Activated naive CD4-positive, alpha-beta T cell treated with anti-CD3 and anti-CD28 coated beads, Interleukin-2, amount 50 U/mL, for 16 hours (primary cell): ENCODE measurements at places on chromosomes 3 and 15.

DNA sequence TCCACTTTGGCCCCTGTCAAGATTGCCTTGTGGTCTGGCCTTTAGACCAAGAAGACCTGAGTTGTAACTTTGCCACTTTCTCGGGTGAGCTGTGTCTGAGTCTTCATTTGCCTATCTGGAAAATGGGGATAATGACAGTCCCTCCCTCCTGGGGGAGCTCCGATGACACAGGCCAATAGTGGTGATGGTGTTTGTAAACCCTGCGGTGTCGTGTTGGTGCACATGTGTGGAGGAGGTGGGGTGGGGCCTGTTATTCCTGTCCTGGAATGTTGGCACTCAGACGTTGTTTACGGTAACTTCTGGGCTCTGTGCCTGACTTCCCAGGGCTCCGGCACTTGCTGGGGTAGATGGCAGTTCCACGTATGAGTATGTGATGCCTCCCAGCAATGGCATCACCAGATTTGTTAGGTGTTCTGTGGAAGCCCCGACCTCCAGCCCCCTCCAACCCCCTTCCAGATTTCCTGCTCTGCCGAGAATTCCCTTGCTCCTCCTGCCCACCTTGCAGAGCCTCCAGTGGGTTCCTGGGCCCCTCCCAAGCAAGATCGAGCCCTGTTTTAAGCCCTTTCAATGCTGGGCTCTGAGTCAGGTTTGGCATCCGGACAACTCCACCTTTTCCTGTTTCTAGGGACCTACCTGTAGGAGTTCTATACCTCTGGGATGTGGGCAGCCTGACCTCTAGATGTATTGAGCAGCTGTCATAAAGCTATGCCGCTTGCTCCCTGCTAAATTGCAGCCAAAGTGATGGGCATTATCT lies 31.4 kb downstream of the HRH1 start:
- no peak for DNase-seq

- DNase-seq: no peak
These were observed 53.7 kb downstream of the CGGBP1 start for GRCh38 chr3:88005066-88005465.

DNA sequence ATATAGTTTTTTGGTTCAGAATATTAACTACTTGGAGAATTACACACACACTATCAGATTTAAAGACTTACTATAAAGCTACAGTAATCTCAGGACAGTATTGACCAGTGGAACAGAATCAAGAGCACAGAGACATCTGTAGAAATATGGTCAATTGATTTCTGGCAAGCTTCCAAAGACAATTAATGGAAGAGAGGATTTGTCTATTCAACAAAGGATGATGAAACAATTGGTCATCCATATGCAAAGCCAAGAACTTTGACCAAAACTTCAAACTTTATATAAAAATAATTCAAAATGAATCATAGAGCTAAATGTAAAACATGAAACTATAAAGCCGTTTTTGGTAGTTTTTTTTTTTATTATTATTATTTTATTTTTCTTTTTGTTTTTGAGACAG lies 29.8 kb upstream of the MB21D2 start:
- no peak for DNase-seq

DNA sequence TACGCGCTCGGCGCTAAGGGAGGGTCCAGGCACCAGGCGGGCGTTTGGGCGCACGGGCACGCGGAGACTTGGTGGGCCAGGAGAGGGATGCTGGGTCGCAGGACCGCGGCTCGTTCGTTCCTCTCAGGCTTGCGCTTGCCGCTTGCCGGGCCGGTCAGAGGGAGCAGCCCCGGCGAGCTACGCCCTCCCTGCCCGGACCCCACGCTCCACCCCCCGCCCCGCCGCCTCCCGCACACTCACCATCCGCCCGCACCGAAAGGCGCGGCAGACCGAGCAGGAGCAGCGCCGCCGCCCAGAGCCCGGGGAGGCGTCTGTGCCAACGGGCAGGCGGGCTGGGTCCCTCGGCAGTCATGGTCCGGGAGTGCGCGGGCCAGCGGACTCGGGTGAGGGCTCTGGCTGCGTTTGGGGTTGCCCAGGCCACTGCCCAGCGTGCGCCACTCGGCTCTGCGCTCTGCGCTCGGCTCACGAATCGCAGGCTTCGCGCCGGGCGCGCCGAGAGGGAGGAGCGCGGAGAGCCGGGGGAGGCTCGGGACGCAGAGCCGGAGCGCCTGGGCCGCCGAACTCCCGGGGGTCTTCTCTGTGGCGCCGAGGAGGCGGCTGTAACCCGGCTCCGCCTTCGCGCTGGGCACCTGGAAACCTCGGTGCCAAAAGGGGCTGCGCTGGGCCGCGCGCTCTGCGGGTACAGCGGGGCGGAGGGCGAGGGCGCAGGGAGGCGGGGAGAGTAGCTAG lies at the start of gene SUSD5:
TSS of gene SUSD5 (minus strand) at position 365 of the 729 bp plus-strand sequence. CDS start at position 352, 13 bp downstream.
- no peak for DNase-seq

GRCh38 chr3:133792171-133792763 lies 13.3 kb upstream of the SRPRB start:
- DNase-seq: no peak

- DNase-seq: no peak
These were observed 96.9 kb upstream of the UBP1 start for GRCh38 chr3:33537133-33537532.
